ENCODE measurements at places on chromosomes 1 and 21.

- no peak for DNase-seq
These were observed 214.4 kb downstream of the NRIP1 start for GRCh38 chr21:14850394-14850793.

DNA sequence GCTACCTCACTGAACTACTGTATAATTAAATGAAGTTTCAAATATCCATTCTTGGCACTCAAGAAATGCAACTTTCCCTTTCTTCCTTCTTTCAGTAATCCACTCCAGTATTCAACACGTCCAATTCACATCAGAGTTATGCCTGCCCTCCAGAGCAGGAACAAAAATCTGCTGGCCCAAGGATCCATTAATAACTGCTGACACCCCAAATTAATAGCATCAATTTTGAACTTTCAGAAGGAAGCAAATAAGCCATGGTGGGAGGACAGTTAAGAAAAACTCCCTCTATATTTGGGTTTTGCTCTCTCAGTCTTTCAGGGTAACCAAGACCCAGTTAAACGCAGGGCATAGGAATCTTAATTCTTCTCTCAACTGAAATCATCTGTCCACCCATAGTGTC, 31.9 kb upstream of the TNFSF4 start:
- no peak for DNase-seq

- DNase-seq: no peak
These were observed 53.1 kb downstream of the S100B start for GRCh38 chr21:46551636-46552241.

DNA sequence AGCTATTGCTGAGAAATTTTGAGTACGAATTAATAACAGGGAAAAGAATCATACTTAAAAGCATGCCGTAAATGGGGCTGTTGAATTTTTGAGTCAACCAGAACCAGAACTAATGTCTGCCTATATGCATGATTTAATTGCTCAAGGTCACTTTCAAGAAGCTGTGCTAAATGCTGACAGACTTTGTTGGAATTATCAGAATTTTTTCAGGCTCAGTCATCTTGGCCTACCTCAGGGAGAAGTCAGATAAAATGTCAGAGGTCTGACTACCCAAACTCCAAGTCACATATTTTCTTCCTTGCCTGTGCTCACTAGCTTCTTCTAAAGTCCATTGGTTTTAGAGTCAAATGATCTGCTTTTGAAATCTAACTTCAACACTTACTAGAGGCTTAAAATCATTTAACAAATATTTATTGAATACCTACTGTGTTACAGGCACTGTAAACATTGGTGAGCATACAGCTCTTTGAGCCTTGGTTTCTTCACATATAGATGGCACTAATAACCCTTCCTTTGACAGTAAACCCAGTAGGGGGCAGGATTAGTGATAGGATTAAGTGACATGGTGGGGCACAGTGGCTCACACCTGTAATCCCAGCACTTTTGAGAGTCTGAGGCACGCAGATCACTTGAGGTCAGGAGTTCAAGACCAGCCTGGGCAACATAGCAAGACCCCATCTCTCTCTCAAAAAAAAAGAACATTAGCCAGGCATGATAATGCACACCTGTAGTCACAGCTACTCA, 121.2 kb upstream of the SLC44A3 start:
- no peak for DNase-seq

GRCh38 chr1:117235863-117236465, 25.2 kb upstream of the VTCN1 start:
- no peak for DNase-seq

DNA sequence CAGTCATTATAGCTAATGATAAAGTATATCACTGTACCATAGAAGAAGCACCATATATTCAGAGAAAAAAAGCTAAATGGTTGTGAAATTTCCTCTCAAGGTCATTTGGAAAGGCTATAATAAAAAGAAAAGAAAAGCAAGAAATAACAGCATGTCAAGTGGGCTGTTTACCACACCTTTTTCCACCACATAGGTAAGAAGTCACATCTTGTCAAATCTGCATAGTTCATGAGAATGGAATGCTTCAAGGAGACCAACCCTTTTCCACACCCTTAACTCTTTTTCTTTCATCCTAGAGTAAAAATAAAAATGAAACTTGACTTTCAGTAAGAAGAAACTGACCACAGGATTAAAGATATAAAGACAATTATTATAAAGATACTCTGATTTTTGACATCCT, 91.2 kb downstream of the ATP6V1G3 start:
- DNase-seq: no peak

Data from pancreas (tissue), 10 donors.